ENCODE measurements at places on chromosomes 6 and 20.

DNA sequence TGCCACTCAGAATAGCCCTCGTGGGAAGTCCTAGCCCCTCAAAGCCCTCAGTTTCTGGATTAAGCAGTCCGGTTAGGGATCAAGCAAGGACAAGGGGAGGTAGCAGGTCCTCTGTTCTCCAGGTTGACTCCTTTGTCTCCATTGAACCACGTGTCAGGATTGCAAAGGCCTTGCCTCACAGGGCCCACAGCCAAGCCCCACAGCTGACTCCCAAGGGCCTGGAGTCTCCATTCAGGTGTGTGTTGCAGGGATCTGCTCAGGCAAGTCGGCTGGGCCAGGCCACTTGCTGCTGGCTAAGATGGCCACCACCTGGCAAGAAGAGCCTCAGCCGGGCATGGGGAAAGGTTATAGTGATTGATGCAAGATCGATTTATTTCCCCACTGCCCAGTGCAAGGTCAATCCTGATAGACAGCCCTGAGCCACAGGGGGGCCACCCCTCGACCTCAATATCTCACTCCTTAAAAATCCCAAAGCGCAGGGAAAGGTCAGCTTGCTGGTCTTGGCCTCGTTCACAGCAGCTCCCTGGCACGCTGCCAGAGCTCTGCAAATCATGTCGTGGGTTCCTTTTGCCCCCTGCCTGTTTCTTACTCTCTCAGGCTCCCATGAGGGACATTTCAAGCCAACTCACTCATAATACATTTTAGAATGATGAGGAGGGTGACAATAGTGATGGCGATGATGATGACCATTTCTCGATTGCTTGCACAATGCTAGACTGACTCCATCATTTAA, 75.9 kb downstream of the EDN3 start:
- DNase-seq, result no peak

DNA sequence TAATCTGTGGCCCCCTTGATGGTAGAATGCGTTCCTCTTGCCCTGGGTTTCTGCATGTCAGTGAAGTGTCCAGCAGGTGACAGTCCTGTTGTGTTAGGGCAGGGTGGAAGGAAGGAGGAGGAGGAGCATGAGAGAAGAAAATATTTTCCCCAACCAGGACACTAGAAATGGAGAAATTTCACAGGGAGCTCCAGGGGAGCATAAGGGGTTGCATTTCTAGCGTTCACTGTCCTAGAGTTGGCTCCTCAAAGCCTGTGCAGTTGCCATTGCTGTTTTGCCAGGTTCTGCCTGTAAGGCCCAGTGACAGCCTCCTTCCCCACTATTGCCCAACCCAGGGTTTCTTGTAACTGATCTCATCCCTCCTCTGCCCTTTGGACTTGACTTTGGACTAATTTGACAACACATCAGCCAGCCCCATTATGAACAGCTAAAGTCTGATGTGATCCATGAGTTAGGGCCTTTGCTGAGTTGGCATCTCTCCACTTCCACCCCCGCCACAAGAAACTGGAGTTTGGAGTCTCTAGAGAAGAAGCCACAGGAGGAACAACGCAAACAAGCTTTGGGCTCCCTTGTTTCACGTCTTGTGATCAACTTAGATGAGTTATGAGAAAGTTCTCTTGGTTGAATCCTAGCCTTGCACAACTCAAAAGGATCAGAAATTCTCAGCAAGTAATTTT, 14.0 kb upstream of the FAM50B start:
- DNase-seq, result no peak

GRCh38 chr6:118876198-118876597, 17.8 kb upstream of the ASF1A start:
- DNase-seq, result no peak

GRCh38 chr6:96716221-96716620, 121.1 kb downstream of the GPR63 start:
- no peak for DNase-seq

DNA sequence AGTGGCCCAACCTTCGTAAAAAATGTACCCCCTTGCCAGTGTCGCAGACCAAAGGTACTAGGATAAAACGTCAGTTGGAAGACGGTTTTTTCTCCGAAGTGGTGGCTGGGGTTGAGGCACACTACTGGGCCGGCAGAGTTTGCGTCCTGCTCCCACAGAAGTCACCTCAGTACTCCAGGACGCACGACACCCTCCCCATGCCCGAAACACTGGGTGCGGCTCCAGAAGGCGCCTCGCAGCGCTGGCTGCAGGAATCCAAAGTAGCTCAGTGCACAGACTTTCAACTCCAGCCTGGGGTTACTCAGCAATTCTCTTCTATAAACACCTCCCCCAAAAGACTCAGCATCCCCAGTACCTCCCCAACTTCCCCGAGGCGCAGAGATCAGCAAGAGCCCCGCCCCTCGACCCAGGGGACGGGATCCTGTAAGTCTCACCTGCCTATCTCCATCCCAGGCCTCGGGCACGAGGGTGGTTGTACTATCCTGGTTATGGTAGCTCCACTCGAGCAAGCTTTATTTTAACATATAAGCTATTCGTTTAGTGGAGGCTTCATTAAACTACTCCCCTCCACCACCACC, 88.2 kb downstream of the ZFP64 start:
- peak; percentile 36 for DNase-seq

GRCh38 chr20:49591217-49591865, 23.4 kb upstream of the PTGIS start:
- DNase-seq, result no peak

GRCh38 chr6:148524471-148524882, 181.8 kb downstream of the SASH1 start:
- DNase-seq, result no peak

GRCh38 chr20:10524643-10525042, 89.5 kb downstream of the SLX4IP start:
- no peak for DNase-seq

DNA sequence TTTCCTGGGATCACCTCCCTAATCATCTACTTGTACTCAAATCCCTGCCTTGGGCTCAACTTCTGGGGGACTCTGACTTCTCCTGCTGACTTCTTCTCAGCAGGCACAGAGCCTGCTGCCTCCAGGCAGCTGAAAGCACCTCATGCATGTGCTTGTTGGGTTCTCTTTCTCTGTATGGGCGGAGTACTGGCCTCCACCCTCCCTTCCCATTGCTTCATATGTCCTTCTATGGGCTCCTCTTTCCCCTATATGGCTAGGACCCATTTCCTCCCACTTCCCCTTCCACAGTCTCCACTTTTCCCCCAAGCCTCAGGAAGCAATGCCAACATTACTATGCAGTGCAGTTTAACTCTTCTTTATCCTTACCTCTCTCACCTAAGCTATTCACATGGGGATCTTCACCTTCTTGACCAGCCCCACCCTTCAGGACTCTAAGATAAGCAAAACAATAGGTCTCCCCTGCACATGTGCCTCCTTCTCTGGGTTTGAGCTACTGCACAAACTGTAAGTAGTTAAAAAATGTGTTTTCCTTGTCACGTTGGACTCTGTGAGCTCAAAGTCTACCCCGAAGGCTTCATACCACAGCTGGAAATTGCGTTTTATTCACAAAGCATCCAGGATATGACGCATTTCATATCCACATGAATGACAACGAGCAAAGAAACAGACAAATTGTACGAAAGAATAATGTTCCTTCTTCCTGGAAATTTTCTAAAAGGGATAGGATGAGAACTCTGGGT, 93.7 kb downstream of the CDS2 start:
- no peak for DNase-seq

- no peak for DNase-seq
Measured at GRCh38 chr20:11972478-11972877, 54.8 kb downstream of the BTBD3 start.

DNA sequence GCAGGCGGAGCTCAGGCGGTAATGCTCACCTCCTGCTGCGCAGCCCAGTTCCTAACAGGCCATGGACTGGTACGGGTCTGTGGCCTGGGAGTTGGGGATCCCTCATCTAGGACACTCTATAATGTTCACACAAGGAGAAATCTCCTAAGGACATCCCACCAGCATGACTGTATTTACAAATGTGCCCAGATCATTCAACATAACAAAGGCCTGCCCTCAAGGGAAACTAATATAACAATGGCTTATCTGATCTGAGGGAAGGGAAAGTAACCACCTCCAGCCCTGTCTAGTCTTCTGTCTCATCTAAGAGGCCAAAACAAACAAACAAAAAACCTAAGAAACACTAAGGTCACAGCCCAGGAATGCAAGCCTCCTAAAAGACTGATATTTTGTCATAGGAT, 232.8 kb downstream of the RNGTT start:
- DNase-seq, result no peak

DNA sequence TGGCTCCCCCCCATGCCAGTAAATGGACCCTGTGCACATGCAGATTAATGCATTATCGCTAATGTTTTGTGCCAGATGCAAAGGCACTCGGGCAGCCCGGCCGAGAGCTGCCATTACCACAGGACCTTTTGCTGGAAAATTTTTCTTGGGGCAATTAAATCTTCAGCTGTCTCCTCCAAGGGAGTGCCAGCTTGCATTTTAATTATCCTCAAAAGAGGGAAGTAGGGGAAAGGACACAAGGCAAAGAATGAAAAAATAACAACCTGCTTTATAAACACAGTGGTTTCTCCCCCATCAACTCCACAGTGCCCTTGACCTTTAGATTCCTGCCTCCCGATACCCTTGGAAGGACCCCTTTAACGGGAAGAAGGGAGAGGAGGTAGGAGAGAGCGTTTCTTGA, 48.2 kb downstream of the PDYN start:
- DNase-seq, result no peak

- DNase-seq, result no peak
Measured at GRCh38 chr6:127851197-127851596, 49.7 kb downstream of the THEMIS start.

DNA sequence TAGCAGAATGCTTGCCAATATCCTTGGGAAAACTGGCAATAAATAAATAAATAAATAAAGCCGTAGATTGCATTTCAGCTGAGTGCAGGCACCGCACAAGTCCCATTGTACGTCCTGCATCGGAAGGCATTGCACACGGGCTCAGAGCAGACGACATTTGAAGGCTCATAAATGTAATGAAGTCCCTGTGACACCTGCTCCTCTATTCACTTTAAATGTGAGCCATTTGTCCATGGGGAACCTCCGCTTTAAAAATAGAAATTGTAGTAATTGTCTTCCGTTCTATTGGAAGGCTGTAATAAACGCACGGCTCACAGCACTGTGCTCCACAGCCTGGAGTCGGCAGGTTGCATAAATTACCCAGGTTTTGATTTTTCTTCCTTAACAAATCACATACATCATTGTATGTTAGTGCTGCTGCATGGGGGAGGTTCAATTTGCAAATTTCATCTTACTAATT, 32.6 kb downstream of the MYT1 start:
- DNase-seq, result no peak

DNA sequence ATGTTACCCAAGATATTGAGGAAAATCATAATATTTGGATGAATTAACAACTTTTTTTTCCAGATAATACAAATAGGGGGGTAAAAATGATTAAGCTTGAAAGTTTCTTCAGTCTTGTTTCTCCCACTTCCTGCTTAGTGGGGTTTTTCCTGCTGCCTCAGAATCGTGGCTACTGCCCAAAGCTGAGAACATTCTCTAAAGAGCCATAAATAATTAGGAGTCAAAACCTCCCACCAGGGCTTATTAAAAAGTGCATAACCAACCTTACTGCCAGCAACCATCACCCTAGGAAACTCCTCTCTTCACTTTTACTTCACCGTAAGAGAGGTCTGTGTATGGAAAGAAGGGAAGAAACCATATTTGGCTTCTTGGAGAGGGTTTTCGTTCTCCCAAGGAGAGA, 9.0 kb upstream of the LCA5 start:
- DNase-seq, result no peak

- no peak for DNase-seq
Measured at GRCh38 chr6:158266131-158266530, 46.1 kb upstream of the TULP4 start.

DNA sequence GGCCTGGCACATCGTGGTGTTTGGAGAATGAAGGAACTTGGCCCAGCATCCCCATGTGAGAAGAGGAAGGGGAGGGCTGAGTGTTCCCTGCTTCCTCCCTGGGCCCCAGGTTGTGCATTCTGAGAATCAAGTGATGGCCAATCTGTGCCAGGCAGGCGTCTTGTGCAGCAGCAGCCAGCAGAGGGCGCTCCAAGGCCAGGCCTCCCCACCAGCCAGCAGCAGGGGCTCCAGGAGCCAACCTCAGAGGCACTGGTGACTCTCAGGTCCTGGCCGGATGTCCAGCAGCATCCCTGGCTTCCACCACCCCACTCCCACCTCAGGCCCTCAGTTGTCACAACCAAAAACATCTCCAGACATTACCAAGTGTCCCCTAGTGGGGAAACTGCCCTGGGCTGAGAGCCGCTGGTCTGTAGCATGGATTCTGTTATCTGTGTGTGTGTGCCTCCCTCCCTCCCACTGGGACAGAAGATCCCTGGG, 192.0 kb downstream of the PREX1 start:
- peak; percentile 80 for DNase-seq

DNA sequence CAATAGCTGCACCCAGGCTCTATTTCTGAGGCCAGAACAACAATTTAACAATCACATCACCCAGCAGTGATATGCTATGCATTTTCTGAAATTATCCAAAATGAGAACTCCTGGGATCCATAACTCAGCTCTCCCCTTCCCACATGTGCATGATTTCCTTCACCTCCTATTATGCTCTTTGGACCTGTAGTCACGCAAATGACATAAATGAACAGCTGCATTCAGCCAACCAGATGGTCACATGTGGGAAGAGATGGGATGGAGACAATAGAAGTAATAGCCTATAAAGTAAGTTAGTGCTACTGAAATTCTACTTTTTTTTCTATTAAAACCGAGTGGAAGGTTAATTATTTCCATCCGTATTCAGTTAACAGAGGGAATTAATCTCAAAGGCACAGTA, 662.1 kb upstream of the ID4 start:
- DNase-seq, result no peak

DNA sequence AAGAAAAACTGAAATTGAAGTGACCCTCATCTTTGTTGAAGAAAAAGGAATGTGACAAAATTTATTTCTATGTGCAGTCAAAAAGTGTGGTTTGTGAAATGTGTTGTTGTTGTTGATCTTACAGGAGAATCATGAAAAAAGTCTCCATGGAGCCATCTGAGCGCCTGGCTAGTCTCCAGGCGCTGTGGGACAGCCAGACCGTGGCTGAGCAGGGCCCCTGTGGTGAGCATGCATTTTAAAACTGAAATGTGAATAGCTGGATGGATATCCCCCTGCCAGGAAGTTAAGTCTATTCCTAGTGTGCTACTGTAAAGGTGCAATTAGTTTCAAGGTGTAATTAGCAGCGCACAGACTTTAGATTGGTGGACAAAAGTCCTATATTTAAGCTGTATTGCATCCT, 170.6 kb downstream of the CARMIL1 start:
- DNase-seq, result no peak

DNA sequence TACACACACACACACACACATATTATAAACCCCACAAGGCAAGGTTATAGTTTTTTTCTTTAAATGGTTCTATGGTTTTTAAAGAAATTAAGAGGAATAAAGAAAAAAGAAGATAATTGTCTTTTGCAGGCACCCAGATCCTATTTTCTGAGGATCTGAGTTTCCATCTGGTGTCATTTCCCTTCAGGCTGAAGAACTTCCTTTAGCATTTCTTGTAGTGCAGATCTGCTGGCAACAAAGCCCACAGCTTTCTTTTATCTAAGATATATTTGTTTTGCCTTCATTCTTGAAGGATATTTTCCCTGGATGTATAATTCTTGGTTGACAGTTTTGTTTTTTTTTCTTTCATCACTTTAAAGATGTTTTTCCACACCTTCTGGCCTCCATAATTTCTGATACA, 57.6 kb upstream of the PMEPA1 start:
- DNase-seq, result no peak
